Umbilical cord (tissue), 2 donors: ENCODE measurements at places on chromosomes 2 and 18. TPM values are rescaled to one million over a fixed set of nuclear protein-coding genes. Genes with fewer than 3 reads are reported as not detected.

The RPL37A gene
- 1,151 TPM for total RNA-seq

The ELAC1 gene
- 15.2 TPM for total RNA-seq

The OXER1 gene
- total RNA-seq, result 3.9 TPM

The GAREM1 gene
- total RNA-seq, result 5.1 TPM

The MOGAT1 gene
- not detected for total RNA-seq

The DOCK10 gene
- 25.5 TPM for total RNA-seq

The SCYGR8 gene
- not detected for total RNA-seq

The MCFD2 gene
- total RNA-seq, result 77.3 TPM

The PLB1 gene
- total RNA-seq, result 1.9 TPM

The ELOA2 gene
- total RNA-seq, result 1.9 TPM

The GCFC2 gene
- total RNA-seq, result 22.9 TPM

The TLX2 gene
- not detected for total RNA-seq

The INPP5D gene
- total RNA-seq, result 5.8 TPM

The PID1 gene
- 29.1 TPM for total RNA-seq

The HAAO gene
- total RNA-seq, result 19.0 TPM

The ECEL1 gene
- 3.9 TPM for total RNA-seq

The AOX1 gene
- 7.7 TPM for total RNA-seq

The MARCO gene
- total RNA-seq, result not detected
